Urothelium cell line (cell line): ENCODE measurements at places on chromosomes 1 and 21.

DNA sequence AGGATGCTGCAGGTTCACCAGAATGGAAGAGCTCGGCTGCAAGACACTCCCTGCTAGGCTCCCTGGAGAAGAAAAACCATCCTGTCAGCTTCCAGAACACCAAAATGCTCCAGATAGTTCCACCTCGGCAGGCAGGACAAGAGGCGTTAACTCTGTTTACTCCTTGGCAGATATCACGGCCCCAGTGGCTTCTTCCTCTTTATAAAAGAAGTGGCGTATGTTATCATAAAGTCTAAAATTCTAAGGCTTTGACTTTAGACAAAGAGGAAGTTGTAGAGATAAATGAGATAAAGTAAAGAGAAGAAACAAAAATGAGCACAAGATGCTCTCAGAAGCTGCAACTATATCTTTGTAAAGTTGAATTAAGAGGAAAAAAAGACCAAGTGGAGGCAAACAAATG is 24.3 kb upstream of the MTF1 start:
- no peak for DNase-seq

GRCh38 chr1:243735457-243735856 is 114.6 kb downstream of the AKT3 start:
- DNase-seq = no peak

- no peak for DNase-seq
Observed at GRCh38 chr1:245000872-245001188, 136.5 kb upstream of the HNRNPU start.

- DNase-seq = no peak
Observed at GRCh38 chr1:24992124-24992760, 62.2 kb upstream of the RUNX3 start.

DNA sequence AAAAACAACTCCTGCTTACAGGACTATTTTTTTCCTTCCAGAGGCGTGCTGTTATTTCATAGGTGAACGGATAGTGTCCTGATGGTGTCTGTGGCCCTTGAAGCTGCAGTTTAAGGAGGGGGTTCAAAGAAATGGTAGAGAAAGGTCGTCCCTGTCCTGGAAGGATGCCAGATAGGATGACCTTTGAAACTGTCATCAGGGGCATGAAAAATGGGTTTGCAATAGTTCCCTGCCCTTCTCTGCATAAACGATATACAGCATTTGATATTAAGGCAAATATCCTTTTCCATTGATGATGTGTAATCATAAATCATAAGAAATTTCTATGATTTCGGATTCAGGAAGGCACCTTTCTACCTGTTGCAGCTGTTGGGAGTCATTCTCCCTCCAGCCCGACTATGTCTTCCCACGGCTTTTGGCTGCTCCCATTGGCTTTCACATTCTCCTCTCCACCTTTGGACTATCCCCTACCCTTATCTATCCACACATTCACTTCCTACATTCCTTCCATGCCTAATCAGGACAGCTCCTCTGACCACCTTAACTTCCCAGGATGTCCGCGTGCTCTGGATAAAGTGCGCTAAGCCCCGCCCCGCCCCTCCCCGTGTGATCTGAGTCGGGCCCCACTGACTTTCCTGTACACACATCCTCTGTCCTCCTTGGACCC is 209.8 kb downstream of the DISC1 start:
- DNase-seq = no peak

DNA sequence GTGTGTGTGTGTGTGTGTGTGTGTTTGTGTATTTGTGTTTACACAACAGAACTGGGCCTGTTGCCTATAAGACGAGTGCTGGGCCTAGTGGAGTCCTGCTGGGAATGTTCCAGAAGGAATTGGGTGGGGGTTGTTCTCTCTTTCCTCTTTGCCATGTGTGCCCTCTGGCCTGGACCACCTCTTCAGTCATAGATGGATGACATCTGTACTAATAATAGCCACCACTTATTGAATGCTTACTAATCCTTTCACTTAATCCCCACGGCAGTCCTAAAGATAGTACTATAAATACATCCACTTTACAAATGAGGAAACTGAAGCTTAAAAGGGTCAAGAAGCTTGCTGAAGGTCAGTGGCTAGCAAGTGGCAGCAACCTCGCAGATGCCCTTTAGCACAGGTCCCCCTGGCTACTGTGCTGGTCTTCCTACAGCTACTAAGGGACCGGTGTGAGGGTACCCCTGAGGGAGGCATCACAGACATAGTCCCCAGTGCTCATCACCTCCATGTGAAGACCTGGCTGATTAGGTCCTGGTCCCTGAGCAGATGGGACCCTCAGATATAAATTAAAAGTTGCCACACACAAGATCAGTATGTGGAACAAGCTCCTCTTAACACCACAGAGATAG is 55.2 kb upstream of the KIF1B start:
- no peak for DNase-seq

DNA sequence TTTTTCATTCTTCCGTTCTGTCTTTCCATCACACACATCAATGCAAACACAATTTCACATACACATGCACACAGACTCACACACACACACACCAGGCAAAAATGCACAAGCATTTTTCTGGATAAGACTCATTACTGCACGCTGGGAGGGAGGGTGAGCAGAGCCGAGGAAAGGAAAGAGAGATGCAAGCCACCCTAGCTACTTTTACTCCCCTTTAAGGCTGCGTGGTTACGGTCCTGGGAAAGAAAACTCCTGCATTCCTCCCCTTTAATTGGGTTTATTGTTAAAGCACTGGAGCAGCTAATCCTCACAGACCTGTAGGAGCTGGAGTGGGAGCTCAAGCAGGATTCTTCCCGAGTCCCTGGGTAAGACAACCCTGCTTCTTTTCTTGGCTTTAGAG is at the start of gene CAMK1G:
Gene CAMK1G (plus strand): TSS at position 307 of the 400 bp plus-strand sequence. CDS start 11,270 bp downstream, outside the sequence.
- DNase-seq = peak; percentile 46

GRCh38 chr1:75841421-75841820 is 44.7 kb downstream of the MSH4 start:
- no peak for DNase-seq

DNA sequence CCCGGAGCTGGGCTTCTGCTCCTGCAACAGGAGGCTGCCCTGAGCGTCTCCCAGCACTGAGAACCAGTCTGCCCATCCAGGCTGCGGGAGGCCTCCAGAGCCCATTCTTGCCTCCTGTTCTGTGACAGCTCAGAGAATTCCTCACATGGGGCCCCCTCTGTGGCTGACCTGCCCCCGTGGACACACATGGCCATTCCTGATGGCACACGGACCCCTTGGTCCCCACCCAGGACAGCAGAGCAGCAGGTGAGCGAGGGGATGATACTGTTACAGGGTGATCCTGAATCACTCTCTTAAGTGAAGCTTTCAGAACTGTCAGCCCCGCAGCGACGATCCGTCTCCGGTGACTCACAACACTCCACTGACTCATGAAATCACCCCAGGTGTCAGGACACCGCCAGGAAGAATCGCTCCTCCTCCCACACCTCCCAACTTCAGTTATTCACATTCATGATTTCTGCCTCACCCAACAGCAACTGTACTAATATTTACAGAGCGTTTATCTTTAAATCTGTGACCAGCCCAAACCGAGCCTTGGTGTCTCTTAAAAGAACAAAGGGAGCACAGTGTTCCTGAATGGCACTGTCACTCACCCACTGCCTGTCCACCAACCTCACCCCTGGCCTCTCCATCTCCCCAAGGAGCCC is 22.5 kb downstream of the CHD5 start:
- peak; percentile 89 for DNase-seq
